ENCODE measurements at places on chromosomes 6 and 20.

GRCh38 chr6:134980846-134981245 lies 30.9 kb upstream of the ALDH8A1 start:
- DNase-seq, result no peak

GRCh38 chr6:139364302-139364981 lies 10.0 kb downstream of the CITED2 start:
- DNase-seq, result peak; percentile 66

DNA sequence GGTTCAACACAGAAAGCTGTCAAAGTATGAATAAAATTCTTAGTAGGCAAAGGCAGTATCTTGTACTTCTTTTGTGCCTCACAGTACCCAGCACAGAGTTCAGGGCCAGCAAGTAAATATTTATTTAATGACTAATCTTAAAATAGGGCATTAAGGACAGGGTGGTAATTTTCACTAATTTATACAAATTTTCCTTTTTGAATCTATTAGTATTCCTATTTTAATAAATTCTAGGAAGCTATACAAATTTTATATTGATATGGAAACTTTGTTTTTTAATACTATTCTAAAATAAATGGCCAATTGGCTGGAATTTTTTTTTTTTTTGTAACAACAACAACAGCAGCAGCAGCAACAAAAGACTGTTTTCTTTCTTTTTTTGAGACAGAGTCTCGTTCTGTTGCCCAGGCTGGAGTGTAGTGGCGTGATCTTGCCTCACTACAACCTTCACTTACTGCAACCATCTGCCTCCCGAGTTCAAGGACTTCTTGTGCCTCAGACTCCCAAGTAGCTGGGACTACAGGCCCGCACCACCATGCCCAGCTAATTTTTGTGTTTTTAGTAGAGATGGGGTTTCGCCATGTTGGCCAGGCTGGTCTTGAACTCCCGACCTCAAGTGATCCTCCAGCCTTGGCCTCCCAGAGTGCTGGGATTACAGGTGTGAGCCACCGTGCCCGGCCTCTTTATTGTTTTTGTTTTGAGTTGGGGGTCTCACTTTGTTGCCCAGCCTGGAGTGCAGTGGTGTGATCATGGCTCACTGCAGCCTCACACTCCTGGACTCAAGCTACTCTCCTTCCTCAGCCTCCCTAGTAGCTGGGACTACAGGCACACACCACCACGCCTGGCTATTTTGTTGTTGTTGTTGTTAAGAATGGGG lies 85.2 kb downstream of the FKBP5 start:
- peak; percentile 73 for DNase-seq

DNA sequence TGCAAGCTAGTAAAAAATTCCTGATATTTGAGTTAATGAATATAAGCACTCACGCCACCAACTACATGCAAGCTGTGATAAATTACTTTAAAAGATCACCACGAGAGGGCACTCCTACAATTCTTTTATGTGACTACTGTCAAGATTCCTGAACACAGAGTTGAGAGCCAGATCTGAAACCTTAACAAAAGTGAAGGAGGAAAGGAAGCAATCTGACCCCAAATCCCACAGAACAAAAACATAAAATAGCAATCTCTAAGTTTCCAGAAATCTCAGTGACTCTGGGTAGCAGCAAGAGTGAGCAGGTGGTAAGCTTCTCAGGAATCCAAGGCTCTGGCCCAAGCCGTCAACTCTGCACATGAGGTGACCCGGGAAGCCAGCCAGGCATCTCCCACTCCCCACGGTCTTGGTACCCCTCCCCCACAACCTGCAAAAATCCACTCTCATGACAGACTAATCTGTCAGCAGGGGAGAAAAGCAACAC lies 55.1 kb downstream of the STAU1 start:
- peak; percentile 76 for DNase-seq

- DNase-seq, result no peak
Observed at GRCh38 chr6:158524311-158524710, 35.6 kb upstream of the TMEM181 start.

- DNase-seq, result no peak
Observed at GRCh38 chr6:27759930-27760329, 152.3 kb downstream of the OR2B2 start.

DNA sequence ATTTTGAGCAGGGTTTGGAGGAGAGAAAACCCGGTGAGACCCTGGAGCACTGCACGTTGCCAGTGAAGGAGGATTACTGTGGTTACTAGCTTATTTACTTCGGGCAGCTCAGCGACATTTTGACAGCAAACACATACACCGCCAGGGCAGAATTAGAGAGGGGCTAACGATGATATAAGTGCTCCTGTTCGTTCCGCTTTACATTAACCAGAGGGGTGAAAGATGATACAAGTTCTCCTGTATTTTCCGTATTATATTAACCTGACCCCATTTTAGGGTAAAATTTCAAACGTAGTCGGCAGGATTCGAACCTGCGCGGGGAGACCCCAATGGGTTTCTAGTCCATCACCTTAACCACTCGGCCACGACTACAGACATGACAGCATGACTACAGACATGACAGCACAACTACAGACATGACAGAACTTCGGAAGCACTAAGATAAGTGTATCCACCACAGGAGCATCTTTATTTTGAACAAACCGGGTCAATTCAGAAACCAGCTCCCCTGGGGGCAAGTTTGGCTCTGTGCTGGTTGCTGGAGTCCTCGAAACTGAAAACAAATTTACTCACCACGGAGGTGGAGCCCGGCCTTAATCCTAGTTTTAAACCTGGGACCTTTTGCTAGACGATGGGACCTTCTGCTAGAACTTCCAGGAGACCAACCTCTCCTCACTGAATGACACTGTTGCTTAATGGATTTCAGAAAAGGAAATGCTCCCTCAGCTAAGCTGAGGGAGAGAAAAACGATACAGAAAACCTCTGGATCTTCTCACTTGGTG lies 80.4 kb upstream of the ZNF184 start:
- DNase-seq, result peak; percentile 7

GRCh38 chr20:19232997-19233794 lies 20.8 kb downstream of the SLC24A3 start:
- DNase-seq, result no peak

DNA sequence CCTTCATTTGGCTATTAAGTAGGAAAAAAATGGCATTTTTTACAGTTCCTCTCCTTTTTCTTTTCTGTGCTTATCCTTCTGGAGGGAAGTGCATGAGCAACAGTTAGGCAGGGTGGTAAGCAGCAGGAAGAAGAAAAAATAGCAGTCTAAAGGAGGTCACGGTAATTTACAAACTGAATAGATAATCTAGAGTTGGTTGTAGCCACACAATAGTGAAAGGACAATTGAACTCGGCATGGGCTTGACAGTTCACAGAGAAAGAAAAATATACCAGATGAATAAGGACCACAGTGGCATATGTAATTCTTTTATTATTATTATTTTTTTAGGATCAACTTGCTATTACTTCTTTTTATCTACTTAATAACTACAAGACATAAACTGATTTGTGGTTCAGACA lies 358.6 kb downstream of the BTBD9 start:
- no peak for DNase-seq

DNA sequence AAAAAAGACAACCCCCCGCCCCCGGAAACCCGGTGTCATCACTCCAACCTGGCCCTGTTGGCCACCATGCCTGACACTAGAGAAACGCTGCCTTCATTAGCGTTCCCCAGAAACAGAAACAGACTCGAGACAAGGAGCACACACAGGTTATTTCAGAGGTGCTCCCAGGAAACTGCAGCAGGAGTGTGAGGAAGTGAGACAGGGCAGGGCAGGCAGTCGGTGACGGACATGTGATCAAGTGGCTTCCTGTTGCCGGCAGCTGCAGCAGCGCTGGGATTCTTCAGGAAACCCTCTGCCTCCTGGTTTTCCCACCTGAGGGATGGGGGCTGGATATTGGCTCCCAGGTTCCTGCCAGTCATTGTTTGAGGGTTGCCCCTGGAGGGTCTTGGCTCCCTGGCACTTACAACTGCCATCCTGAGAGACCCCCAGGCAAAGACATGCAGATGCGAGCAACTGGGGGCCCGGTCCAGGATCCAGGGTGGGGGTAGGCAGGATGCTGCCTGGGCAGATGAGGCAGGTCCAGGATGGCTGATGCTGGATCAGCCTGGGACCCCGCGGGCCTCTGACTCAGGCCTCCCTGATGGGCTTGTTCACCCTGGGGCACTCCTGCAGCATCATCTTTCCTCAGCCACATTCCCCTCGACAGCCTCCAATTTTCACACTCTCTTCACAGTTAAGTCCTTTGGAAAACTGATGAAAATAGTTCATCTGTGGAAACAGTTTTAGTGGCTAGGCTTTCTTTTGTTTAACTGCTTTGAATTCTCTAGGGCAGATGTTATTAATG lies 150.7 kb upstream of the SYNDIG1 start:
- DNase-seq, result no peak

DNA sequence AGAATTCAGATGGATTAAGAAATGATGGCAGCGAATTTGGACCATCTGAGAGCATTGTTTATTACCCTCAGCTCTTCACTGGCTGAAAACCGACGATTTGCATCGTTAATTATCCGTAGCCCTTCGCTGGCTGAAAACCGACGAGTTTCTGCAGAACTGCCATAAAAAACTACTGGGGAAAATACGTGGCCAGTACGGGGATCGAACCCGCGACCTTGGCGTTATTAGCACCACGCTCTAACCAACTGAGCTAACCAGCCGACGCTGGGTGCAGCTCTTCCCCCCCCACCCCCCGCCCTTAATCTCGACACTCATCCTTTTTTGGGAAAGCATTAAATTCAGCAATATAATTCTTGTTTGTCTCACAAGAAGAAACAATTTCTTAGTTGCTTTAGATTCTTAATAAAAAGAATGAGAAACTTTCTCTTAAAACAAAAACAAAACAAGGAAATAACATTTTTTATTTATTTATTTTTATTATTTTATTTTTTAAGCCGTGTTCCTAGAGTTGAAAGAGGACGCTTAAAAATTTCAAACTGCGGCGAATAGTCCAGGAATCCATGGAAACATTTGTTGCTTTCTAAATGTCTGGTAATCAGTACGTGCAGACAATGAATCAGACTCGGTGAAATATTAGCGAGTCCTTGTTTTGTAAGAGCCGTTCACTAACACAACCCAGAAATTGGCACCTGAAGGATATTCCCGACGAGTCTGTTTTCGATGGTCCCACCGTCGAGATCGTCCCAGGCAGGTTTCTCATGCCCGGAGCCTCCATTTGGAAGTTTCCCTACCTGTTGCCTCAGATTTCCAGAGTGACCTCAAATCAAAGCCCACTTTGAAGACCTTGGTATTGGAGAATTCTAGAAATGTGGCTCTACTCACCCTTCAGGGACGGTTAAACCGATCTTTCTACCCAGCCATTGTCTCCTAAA lies 27.8 kb downstream of the PRSS16 start:
- DNase-seq, result no peak

DNA sequence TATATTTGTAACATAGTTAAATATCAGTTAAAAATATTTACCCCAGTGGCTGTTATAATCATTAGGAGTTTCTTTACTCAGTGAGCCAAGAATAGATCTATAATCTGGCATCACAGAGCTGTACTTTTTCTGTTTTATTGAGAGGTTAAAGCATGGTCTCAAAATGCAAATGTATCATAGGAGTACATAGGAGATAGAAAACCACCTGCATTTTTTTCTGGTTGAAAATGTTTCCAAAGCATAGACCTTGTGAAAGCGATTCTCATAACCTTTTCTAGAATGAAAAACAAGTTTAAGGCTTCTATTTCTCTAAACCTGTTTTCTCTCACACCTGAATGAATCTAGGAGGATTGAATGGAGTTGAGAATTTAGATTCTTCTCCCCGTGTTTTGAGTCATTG lies 14.4 kb downstream of the KCNQ5 start:
- no peak for DNase-seq

DNA sequence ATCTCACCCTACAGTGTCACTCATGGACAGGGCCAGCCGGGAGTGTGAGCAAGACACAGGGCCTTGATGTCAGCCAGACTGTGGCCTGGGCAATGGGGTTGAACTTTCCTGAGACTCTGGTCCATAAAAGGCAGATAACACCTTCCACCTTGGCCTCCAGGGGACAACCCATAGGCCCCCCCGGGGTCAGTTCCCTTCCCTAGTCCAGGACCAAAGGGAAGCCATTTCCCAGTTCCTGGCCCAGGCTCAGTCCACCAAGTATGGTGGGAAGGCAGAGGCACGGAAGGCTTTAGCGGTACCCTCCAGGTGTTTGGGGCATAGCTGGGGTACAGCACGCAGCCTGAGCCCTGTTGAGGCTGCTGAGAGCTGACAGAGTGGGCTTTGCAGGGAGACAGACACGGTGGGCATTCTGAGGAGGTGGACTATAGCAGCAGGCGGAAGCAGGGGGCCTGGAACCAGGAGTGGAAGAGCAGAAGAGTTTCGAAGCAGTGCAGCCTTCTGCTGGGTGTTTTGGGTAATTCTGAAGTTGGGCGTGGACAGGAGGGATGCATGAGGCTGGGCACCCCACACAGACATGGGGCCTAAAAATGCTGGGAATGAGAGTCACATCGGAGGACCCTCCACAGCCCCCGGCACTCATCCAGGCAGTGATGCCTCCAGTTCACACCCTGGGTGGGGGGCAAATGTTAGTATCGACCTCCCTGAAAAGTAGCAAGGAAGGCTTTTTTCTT lies 43.9 kb upstream of the CD93 start:
- no peak for DNase-seq

GRCh38 chr20:871436-871835 lies 37.9 kb downstream of the FAM110A start:
- DNase-seq, result no peak

DNA sequence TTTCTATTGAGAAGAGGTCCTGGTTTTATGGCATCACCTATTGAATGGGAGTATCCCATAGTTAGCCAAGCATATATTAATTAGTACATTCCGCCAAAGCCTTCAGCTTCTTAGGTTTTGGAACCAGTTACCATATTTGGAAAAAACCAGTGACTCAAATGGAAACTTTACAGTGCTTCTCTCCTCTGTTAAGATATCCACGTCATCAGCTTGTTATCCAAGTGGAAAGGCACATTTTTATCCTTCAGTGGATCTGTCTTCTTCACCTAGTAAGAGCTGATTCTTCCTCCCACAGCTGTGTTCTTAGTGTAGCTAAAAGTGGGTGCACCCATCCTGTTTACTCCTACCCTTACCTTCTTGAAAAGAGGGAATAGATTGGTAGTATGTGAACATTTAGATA lies 34.5 kb downstream of the TPD52L1 start:
- no peak for DNase-seq

DNA sequence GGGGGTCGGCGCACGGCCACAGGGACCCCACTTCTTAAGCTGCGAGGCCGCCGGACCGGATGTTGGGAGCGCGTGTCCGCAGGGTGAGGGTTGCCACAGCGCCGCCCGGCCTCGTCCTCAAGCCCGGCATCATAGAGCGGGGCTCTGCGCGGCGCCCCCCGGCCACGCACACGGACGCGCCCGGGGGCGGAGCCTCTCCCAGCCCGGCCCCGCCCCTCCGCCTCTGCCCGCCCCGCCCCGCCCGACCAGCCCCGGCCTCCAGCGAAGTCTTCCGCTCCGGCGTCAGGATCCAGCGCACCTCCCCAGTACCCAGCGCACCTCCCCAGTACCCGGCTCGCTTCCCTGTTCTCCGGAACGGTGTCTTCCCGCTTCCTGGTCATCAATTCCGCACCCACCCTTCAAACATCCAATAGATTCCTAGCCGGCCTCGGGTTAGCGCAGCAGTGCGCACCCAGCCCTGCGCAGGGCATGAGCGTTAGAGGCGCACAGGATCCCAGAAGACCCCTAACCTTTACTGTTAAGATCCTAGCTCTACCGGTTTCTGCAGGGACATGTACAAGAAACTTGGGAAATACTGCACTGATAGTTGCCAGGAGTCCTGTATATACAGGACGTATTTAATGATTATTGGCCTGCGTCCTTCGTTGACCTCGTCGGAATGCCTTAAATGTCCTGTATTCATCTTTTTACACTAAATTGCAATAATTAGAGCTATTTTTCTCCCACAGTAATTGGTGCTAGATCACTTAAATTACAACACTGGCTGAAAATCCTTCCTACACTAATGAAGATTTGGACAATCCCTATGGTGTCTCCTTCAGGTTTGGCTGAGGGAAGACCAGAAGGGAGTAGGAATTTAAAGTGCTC lies 535 bp upstream of the DNAAF9 start:
- peak; percentile 78 for DNase-seq

Measured in endothelial cell of umbilical vein (primary cell).